ENCODE measurements at places on chromosomes 6 and 20.

DNA sequence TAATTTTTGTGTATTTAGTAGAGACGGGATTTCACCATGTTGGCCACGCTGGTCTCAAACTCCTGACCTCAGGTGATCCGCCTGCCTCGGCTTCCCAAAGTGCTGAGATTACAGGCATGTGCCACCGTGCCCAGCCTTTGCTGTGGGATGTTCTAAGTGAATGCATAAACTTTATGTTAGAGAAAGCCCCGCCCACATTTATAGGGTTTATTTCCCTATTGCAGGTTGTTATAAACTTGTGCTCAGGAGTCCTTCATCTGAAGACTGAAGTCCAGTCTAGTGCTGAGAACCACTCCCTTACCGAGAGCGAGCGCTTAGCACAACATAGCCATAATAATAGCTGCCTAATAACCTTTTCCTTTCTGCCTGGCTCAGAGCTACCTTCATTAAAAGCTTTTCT lies 75.4 kb upstream of the ZNF217 start:
- no peak for DNase-seq

GRCh38 chr6:121201105-121201504 lies 133.2 kb downstream of the TBC1D32 start:
- DNase-seq, result no peak

DNA sequence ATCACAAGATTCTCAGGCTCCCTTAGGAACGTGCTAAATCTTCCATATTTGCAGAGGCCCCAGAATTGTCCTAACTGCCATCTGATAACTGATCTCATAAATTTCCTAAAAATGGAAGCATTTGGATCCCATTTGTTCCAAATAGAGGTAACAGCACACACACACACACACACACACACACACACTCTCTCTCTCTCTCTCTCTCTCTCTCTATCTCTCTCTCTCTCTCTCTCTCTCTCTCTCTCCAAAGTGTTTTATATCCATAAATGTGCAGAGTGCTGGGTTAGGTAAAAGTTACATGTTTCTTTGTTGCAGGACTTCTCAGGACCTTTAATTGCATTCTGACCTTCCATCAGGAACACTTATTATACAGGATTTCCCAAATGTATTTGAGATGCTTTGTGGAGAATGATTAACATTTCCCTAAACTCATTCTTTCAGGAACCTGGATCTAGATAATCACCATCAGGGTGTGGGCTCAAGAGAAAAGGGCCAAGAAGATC lies 8.5 kb upstream of the STK38 start:
- DNase-seq, result no peak

- no peak for DNase-seq
These were observed 26.7 kb upstream of the SPTLC3 start for GRCh38 chr20:12982098-12982497.

GRCh38 chr6:125018136-125018535 lies 55.9 kb downstream of the RNF217 start:
- DNase-seq, result no peak

- no peak for DNase-seq
These were observed 124.8 kb downstream of the MAP3K7 start for GRCh38 chr6:90462102-90462501.

- DNase-seq, result no peak
These were observed 54.8 kb upstream of the MBOAT1 start for GRCh38 chr6:20266851-20267608.

GRCh38 chr6:115753446-115753845 lies 307.2 kb downstream of the FRK start:
- DNase-seq, result no peak

GRCh38 chr20:63176034-63176426 lies 39.9 kb downstream of the YTHDF1 start:
- DNase-seq, result no peak

GRCh38 chr6:25193460-25194171 lies 85.6 kb upstream of the CARMIL1 start:
- DNase-seq, result no peak

- no peak for DNase-seq
These were observed 227.2 kb upstream of the ASCC3 start for GRCh38 chr6:101108286-101108685.

DNA sequence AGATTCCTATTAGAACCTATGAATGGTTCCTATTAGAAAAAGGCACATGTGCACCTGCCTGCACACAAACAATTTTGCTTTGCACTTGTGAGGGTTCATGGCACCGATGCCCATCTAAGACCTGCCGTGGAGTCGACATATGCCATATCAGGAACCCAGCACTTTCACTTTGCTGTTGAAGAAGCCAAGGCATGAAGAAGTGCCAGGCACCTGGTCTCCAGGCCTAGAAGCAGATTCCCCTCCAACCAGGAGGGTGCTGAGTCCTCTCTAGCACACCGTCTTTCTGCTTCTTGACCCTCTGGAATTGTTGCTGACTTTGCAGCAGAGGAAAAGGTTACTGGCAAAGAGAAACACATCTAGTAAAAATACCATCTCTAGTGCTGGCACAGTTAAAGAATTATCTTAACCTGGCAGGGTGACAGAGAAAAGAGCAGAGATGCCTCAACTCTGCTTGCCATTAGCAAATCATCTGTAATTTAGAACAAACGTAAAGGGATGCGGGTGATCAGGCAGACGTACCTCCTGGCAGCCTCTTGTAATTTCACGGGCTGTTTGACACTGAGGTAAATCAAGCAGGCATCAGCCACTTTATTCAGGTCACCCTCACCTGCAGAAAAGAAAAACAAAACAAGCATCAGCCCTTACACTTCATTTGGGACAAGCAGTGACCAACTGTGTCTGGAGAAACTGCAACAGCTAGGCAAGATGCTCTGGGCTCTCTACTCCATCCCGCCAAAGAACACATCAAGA lies 37.2 kb downstream of the TTI1 start:
- DNase-seq, result no peak

DNA sequence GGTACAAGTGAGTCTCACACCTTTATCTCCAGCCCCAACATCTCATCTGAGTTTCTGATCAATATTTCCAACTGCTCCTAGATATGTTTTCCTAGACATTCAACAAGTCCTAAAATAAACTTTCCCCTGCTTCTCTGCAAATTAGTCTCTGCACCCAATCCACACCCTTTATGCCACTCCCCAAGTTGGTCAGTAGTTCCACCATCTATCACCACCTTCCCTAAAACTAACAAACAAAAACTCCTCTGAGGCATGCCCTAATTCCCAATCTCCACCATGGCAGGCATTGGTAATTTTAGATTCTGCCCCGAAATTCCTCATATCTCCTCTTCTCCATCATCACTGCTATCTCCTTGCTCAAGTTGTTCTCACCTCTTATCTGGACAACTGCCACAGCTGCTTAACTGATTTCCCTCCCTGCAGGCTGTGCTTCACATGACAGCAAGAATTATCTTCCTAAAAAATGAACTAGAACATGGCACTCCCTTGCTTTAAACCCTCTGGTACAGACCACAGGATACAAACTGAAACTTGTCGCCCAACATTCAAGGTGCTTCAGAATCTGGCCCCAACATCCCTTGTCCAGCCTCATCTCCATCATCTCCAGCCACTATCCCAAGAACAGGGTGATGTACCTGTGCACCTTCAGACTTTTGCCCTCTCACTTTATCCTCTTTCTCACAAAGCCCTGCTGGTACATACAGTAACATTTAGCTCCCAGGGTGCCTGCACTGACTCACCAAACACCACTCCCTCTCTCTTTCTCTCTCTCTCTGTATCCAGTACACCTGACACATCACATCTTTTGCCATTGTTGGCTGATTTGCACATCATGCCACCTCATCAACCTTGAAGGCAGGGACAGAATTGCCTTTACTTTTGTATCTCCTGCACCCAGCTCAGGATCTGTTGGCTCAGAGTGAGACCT lies 55.5 kb downstream of the ZHX3 start:
- DNase-seq, result no peak

- no peak for DNase-seq
These were observed 76.2 kb downstream of the CDH26 start for GRCh38 chr20:60034231-60035110.

DNA sequence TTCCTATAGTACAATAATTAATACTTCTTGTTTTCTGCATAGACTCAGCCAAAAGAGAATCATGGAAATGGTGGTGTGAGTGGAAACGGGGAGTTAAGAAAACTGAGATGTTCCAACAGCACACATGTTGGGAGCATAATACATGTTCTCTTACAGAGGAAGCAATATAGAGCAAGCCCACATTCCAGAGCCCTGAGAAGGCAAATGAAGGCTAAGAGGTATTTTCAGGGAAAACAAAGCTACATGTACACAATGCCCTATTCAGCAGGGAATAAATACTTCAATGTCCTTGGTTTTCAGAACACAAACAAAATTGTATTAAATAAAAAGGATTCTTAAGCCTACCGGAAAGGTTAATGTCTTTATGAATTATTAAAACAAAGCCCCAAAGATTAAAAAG lies 35.1 kb upstream of the SMIM8 start:
- DNase-seq, result no peak

GRCh38 chr20:45328451-45328850 lies 19.8 kb downstream of the SDC4 start:
- no peak for DNase-seq

GRCh38 chr6:26109772-26110171 lies 22.5 kb downstream of the HFE start:
- no peak for DNase-seq

DNA sequence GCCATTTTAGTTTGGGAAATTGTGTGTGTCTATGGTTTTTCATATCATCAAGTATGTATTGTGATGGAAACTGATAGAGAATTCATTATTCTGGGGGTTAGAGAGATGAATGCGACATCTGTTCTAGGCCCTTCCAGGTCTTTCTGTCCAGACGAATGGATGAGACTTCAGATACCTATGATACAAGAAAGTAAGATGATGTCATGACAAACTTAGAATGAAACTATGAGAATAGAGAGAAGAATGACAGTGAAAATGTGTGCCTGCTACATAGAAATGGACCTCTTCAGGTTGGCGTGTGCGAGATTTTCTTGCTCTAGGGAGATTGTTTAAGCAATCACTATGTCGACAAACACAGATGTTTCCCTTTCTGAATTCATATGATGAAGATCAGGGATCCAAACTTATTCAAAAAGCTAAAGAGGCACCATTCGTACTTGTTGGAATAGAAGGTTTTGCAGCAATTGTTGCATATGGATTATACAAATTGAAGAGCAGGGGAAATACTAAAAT lies 76.1 kb downstream of the SCAND1 start:
- no peak for DNase-seq

- no peak for DNase-seq
These were observed 10.4 kb downstream of the SRC start for GRCh38 chr20:37356387-37356786.

GRCh38 chr6:89623749-89624148 lies 14.8 kb downstream of the LYRM2 start:
- no peak for DNase-seq

- no peak for DNase-seq
These were observed 84.7 kb downstream of the RNF182 start for GRCh38 chr6:14009431-14009830.

GRCh38 chr6:12661432-12662089 lies 55.0 kb upstream of the PHACTR1 start:
- DNase-seq, result no peak

- DNase-seq, result no peak
These were observed 125.5 kb upstream of the FBXL4 start for GRCh38 chr6:99073223-99073622.

- DNase-seq, result no peak
These were observed 110.2 kb upstream of the CST7 start for GRCh38 chr20:24838546-24839535.

DNA sequence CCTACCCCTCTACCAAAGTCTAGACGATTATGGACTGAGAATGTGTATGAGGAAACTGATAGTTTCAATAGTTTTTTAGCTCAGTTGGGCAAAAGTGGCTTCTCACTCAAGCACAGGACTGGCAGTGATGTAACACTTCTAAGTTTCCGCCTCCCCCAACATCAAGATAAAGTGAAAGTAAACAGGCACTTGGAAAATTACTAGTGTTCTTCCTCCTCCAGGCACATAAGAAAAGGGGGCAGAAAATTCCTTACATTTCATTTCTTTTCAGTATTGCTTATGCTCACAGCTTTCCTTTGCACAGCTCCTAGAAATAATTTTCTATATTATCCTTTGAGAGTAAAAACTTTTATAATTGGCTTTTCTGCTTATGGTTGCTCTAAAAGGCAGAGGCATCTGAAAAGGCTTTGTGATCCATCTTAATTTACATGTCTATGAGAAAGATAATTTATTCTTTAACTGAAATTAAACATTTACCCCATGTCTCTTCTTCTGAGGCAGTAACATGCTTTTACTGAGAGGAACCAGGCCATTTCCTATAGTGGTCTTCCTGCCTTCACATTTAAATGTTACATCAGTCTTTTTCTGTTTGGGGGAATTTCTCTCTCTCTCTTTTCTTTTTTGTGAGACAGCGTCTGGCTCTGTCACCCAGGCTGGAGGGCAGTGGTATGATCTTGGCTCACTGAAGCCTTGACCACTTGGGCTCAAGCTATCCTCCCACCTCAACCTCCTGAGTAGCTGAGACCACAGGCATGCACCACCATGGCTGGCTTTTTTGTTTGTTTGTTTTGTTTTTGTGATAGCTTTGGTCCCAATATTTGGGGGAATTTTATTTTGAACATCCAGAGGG lies 65.0 kb upstream of the EEF1A1 start:
- DNase-seq, result no peak

DNA sequence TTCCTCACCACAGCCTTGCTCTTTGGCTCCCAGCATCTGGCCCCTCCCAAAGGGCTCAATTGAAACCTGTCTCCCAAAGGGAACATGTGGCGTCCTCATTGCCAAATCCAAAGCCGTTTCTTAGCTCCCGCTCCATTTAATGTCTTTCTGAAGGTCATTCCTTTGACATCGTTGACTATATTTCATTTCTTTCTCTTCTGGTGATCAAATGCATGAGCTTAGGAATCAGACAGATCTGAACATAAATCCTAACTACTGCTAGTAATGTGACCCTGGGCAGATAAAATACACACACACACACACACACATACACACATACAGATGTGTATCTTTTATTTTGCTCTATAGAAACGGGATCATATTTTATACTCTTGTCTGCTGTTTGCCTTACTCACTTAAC lies 964.7 kb upstream of the FLRT3 start:
- DNase-seq, result no peak

DNA sequence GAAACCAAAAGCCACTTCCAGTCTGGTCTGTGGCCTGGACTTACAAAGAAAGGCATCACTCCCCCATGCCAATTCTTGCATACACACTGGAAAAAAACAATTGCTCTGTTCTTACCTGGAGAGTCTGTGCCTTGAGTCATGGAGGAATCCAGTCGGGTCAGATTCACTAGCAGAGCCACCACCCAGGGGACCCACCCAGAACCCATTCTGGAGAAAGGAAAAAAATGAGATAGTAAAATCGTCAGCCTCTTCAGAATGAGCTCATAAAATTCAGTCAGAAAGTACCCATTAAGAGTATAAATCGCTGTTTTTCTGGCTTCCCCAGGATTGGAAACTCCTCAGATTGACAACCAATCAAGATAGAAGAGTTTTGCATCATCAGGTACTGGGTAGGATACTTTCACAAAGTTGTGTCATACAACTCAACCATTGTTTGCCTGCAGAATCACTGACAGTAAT lies at the start of gene HLA-DOB:
HLA-DOB (minus strand) TSS at position 257 of the 459 bp plus-strand sequence; CDS start at position 206, 51 bp downstream.
- no peak for DNase-seq

- DNase-seq, result no peak
These were observed 63.4 kb downstream of the VEGFA start for GRCh38 chr6:43833223-43833995.

Measured in stimulated activated CD4-positive, alpha-beta T cell treated with anti-CD3 and anti-CD28 coated beads, Interleukin-12 subunit alpha, Interleukin-12 subunit beta, amount 100 ng/mL, for 24 hours (primary cell).